ENCODE measurements at places on chromosomes 5 and 9. TPM values are rescaled to one million over a fixed set of nuclear protein-coding genes. Genes with fewer than 3 reads are reported as not detected.
A peak's percentile ranks its signal among the peaks of the same experiment; 100 is the strongest.

DNA sequence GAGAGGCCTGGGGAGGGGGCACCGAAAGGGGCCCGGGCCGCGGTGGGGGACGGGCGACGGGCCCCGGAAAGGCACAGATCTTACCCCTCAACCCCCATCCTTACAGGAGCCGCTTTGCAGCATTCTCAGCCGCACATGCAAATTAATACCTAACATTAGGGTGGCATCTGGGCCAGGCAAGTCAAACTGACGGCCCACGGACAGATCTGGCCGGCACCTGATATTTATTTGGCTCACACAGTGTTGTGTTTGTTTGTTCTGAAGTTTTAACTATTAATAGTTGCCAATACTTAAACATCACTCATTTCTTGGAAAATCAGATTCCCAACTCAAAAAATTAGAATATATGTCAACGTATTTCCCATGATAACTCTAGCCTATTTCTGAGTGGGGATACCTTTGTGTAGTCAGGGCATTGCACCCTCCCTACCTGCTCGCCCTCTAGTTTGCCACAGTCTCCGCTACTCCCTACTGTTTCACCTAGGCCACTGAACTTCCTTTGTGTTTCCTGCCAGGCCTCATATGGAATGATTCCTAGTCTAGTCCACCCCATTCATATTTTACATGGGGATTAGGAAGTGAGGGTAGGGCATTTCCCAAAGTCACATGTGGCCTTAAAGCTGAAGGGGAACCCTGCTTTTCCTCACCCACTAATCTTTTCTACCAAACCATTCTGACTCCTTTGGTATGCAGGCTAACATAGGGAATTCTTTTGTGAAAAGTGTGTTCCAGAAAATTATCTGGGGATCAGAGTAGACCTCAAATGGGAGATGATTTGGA is 71.9 kb upstream of the LARP1 start:
- no peak for DNase-seq
- H3K36me3 ChIP-seq: no peaks in the 10 kb centered on the region
- H3K27ac ChIP-seq: peak overlapping the region; percentile 93

DNA sequence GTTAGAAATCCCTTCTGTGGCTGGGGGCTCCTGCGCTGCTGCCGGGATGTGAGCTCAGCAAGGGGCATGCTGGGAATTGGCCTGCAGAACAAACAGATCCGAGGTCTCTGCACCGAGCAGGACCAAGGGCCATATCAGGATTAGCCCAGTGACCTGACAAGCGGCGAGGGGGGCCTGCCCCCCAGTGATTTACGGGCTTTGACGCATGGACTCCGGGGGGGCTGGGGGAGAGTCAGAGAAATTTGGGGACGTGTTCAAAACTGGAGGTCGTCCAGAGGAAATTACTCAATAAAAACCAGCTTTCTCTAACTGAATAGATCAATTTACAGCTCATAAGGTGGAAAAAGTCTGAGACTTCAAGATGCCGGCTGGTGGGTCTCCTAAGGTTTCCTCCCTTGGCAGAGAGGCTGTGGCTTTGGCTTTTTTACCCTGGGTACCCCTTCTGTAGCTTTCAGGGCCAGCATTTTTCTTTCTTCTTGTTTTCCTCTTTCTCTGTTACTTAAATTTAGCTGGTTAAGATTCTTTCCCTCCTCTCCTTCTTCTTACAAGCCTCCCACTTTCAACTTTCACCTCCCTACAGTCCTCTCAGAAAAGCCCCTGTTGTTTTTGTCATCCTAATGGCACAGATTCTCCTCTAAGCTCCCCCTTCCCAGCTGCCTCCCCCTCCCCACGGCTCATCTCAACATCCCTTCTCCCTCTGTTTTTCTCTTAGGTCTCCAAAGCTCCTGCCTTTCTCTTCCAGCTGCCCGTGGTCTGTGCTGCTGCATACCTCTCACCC is 551.0 kb downstream of the CCDC171 start:
- DNase-seq: no peak
- H3K36me3 ChIP-seq: no peaks in the 10 kb centered on the region
- peak overlapping the region; percentile 18 for H3K27ac ChIP-seq
- no peaks in the 10 kb centered on the region for H3K4me1 ChIP-seq

The EQTN gene
- not detected for total RNA-seq

DNA sequence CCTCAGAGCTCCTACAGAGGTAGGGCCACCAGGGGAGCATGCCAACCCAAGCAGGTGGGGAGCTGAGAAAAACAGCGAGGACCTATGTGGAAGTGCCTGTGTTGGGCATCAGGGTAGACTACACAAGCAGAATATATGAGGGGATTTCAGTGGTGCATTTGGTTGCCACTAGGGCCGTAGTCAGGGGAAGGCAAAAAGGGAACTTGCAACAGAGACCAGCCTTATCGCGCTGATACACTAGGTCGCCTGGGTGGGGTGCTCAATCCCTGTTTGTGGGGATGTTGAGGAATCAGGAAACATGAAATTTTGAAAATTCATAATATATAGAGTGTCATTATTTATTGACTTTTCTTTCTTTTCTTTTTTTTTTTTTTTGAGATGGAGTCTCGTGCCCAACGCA is 370.9 kb upstream of the PRR16 start:
- no peak overlapping the region for H3K27ac ChIP-seq
- DNase-seq: no peak
- no peaks in the 10 kb centered on the region for H3K36me3 ChIP-seq
- no peaks in the 10 kb centered on the region for H3K4me1 ChIP-seq
- H3K27me3 ChIP-seq: no peaks in the 10 kb centered on the region

DNA sequence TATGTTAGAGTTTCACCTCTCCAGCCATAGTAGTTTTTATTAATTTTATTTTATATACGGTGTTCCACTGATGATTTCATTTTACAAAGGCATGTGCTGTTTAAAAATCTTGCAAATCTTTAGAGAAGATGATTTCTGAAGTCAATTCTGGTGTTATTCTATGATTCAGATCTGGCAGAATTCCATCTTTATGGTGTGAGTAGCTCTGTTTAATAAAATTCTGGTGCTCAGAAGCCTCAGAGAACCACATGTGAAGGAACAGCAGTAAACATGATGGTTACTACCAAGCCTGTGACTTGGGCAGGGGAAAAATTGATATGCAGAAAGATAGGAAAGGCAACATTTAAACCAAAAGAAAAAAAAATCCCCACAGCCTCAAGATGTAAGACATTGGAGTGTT is 299.7 kb downstream of the NPR3 start:
- H3K27ac ChIP-seq: no peak overlapping the region
- no peaks in the 10 kb centered on the region for H3K4me1 ChIP-seq
- H3K36me3 ChIP-seq: no peaks in the 10 kb centered on the region
- H3K4me3 ChIP-seq: no peak overlapping the region
- H3K27me3 ChIP-seq: no peaks in the 10 kb centered on the region

DNA sequence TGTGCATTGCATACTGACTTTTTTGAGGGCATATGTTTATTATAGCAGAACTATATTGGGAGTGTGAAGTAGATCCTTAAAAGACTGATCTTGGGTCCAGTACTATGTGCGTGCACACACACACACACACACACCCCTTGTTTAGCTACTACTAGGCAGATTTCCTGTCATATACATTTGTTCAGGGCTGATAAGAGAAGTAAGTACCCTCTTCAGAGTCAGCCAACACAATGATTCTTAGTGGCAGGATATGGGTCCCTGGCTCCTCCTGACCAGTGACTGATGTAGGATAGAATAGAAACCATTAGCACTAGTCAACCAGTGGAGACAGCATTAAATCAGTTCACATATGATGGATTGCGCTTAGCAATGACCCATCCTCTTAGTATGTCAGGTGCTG is 76.2 kb upstream of the MIER3 start:
- H3K36me3 ChIP-seq: no peaks in the 10 kb centered on the region
- H3K27me3 ChIP-seq: no peaks in the 10 kb centered on the region
- no peak overlapping the region for H3K27ac ChIP-seq
- peaks cover 4% of the 10 kb centered on the region for H3K4me1 ChIP-seq

GRCh38 chr5:173642895-173643481 is 26.5 kb upstream of the BOD1 start:
- no peak overlapping the region for H3K27ac ChIP-seq
- no peak overlapping the region for H3K4me3 ChIP-seq
- no peaks in the 10 kb centered on the region for H3K27me3 ChIP-seq
- H3K36me3 ChIP-seq: no peaks in the 10 kb centered on the region
- no peaks in the 10 kb centered on the region for H3K4me1 ChIP-seq

The NTRK2 gene
- total RNA-seq: 2.9 TPM

The TMEM38B gene
- 7.1 TPM for total RNA-seq

DNA sequence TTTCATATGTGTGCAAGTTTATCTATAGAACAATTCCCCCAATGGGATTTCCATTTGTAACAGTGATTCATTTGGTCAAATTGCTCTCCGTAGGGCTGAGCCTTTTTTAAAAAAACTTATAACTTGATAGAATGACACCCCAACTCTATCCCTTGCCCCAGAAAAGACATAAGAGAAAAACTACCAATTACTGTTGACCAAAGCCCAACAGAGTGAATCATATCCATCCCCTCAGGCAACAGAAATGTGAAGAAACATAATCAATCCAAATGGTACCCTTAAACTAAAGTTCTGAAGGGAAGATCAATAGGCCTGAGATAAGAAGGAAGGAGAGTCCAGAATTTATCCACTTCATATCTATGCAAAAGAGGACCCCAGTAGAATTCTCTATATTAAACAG is 17.8 kb downstream of the TICAM2 start:
- DNase-seq: no peak
- H3K36me3 ChIP-seq: no peaks in the 10 kb centered on the region
- H3K4me3 ChIP-seq: no peak overlapping the region

Measured in esophagus squamous epithelium (tissue), 5 donors.